ENCODE measurements at places on chromosomes 13 and 19. TPM values are rescaled to one million over a fixed set of nuclear protein-coding genes. Genes with fewer than 3 reads are reported as not detected.

The UPF1 gene
- 84.6 TPM for total RNA-seq

The DNMT1 gene
- 38.0 TPM for total RNA-seq

The LILRA6 gene
- total RNA-seq, result not detected

The SIGLEC6 gene
- total RNA-seq, result 0.11 TPM

The JUND gene
- total RNA-seq, result 136 TPM

The TMEM221 gene
- total RNA-seq, result not detected

The DNAJB1 gene
- 64.2 TPM for total RNA-seq

Data from uterine smooth muscle cell (primary cell).